CD4-positive, alpha-beta T cell treated with Interleukin-4 for 4 hours (primary cell): ENCODE measurements at places on chromosomes 4 and X.

GRCh38 chr4:37219242-37219641 lies 25.3 kb upstream of the NWD2 start:
- no peak for DNase-seq

GRCh38 chr4:111605111-111605510 lies 540.1 kb upstream of the FAM241A start:
- no peak for DNase-seq

DNA sequence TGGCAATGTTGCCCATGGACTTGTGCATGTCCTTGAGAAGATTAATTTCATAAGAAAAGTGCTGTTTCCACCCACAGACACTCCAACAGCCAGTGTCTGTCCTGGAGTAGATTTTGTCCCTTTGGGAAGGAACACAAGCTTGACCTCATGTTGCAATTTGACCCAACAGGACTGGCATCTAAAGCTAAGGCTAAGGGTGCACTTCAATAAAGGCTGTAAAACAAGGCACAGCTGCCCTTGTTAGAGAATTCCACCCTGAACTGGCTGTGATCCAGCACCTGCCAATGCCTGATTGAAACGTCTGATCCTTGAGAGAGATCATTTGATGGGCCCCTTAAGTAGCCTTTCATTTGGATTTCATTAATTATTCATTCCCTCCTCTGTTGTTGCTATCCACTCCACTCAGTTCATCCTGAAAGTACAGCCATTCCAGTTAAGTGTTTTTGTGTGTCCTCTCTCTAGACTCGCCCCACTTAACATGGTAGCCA lies 56.2 kb downstream of the CD99L2 start:
- DNase-seq: no peak

DNA sequence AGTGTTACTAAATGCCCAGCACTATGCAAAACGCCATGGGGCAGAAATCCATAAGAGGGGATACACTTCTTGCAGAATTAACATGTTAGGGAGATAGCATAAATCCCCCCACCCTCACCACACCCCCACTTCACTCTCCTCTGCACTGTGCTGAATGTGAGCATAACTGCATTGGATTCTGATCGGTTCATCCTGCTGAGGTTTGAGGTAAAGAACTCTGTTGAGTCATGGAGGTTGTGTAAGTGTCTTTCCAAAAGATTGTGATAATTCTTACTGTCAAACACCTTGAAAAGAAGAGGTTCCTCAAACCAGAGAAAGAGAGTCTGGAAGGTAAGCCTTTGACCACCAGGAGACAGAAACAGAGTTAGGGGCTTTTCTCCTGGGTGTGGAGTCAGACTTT lies 43.6 kb downstream of the RBM47 start:
- DNase-seq: no peak

DNA sequence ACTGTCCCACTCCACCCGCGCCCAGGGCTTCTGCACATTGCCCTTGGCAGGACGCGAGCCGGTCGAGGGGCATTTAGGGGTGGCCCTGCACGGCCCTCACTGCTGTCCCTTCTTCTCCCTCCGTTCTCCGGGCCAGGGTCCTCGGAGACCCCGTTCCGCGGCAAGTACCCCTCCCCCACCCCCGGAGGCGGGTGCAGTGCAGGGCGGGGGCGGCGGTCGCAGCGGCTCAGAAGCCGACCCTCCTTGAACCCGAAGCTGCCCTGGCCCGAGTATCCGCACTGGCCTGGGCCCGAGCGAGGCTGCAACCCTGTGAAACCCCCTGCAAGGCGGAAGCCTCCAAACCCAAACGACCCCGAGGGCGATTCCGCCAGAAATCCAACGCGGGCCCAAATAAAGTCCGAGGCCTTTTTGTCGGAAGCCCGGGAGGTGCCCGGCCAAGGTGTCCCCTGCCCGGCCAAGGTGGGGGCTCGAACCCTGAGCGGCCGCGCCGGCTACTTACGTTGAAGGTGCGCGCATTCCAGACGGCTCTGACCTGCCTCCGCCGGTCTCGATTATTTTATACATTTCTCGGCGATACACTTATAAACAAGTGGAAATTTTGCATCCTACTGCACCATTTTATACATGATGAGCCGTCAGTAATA lies 53.1 kb upstream of the TMEM33 start:
- DNase-seq: no peak

DNA sequence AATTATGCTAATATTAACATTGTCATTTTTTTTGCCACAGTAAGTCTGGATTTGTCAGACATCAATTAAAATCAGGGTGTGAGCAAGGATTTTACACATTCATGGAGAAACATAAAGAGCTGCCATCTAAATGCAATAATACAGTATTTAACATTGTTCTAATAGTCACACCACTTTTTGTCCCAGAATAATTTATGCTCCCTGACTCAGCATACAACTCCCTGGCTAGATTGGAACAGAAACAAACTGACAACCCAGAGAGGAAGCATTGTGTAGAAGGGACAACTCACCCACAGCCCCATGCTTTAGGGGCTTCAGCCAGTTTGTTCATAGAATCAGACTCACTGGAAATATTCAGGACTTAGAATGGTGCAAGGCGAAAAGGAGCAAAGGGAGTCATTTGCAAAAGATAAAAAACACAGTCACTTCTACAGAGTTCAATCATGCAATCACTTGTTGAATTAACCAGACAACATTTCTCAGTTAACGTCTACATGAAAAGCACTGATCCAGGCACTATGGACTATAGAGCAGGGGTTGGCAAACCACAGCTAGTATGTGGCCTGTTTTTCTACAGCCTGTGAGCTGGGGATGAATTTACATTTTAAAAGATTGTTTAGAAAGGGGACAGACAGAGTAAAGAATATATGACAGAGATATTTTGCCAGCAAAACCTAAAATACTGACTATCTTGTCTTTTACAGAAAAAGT lies 26.4 kb upstream of the SEC24B start:
- DNase-seq: no peak

- DNase-seq: no peak
Observed at GRCh38 chrX:40471965-40472648, 108.7 kb upstream of the ATP6AP2 start.

GRCh38 chrX:120302434-120302833 lies 8.8 kb downstream of the TMEM255A start:
- peak; percentile 60 for DNase-seq

DNA sequence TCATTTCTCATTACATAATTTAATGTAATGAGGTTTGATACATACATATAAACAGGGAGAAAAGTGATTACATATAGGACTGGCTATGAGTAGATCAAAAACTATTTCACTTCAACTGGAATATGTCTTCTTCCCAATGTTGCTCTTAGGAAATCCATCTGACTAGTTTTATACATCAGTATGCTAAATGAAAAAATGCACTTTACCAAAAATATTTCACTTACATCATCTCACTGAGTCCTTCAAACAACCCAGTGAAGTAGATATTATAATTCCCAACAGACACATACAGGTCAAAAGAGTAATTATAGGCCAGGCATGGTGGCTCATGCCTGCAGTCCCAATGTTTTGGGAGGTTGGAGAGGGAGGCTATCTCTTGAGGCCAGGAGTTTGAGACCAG lies 215.9 kb downstream of the MID1 start:
- DNase-seq: no peak

DNA sequence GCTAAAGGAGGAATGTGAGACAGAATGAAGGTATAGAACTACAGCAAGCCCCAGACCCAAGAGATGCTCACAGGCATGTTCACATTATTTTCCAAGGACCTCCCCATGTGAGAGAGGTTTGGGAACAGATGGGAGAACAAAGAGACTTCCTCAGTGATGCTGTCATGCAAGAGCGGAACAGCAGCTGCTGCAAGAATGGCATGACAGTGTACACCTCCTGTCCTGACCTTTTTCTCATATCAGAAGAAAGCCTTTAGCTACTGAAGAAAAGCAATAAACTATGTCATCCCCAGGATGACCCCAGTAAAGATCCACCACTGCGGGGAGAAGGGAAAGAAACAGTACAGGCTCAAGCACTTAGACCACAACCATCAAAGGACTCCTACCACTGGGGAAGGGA lies 7.2 kb downstream of the PRDM5 start:
- DNase-seq: no peak

- DNase-seq: no peak
Observed at GRCh38 chrX:27307546-27307945, 155.6 kb downstream of the PPP4R3C start.

DNA sequence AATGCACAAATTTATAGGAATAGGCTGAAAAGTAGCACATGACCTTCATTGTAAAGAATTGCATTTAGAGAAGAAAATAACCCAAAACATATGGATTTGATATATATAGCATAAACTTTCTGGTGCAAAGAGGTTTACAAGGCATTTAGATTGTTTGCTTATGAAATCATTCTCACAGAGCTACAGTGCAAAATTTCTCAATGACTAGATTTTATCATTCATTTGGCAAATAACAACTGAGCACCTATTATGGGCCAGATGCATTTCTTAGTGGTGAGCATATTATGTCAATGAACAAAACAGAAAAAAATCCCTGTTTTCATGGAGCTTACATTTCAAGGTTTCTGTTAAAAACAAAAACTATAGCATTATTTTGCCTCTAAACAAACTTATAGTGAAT lies 34.1 kb upstream of the TNIP3 start:
- no peak for DNase-seq

DNA sequence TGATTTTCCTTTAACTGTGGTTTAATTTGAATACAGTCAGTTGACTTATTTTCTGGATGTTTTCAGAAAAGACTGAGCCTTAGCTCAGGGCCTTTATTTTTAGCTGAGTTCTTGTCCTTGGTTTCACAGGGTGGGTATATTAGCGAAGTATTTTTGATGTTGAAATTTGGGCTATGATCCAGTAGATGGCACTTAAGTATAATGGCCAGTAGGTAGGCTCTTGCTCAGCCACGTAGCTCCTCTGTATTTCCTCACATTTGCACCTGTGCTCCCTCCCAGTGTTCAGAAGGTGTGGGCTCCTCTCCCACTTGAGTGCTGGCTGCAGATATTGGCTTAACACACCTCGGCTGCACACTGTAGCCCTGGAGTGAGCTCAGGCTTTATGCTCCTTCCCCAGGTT lies 549.9 kb upstream of the AMOT start:
- no peak for DNase-seq

- DNase-seq: no peak
Observed at GRCh38 chrX:51837451-51837850, 56.0 kb upstream of the MAGED1 start.

DNA sequence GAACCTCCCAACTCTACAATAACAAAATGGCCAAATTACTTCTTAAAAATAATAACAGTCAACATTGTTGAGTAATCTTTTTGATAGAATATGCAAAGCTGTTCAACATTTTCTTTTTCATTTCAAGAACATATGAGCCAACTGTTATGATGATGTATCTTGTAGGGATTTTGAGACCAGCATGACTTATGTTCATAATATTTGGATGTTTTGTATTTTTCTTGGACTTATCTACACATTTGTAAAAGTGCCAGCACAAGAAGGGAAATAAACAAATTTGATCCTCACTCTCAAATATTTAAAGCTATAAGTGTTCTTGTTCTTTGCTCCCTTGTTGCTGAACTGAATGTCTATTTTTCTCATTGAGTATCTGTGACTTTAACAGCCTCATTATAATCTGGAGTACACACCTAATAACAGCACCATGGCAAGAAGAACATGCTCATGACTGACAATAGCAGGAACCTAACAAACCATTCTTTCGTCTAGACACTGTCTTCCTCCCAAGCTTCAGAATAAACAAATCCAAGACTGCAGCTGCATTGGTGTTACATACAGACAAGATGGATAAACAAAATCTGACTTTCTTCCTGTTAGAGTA lies 1049.7 kb downstream of the FAT4 start:
- no peak for DNase-seq

GRCh38 chr4:148854203-148854602 lies 412.0 kb upstream of the NR3C2 start:
- no peak for DNase-seq

- no peak for DNase-seq
Observed at GRCh38 chrX:119721487-119721886, 28.5 kb upstream of the SEPTIN6 start.

- no peak for DNase-seq
Observed at GRCh38 chr4:14110407-14110806, 482.9 kb upstream of the BOD1L1 start.

- DNase-seq: no peak
Observed at GRCh38 chr4:113738251-113738650, 23.3 kb downstream of the CAMK2D start.

DNA sequence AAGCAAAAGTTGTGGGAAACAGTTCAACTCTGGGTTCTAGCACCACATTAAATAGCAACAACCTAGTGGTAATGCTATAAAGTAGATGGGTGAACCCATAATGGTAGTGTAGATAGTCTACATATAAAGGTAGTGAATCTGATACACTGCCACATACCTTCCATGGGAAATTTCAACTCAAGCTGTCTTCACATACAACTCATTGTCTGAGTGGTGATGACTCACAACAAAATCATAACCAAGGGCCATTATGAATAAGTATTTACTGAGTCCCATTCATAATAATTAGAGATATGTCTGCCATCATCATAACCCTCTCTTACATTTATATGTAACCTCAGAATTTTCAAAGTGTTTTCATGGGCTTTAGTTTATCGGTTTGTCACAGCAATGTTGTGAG lies 34.8 kb downstream of the EGF start:
- no peak for DNase-seq

GRCh38 chrX:67351411-67351810 lies 192.4 kb upstream of the AR start:
- DNase-seq: no peak

DNA sequence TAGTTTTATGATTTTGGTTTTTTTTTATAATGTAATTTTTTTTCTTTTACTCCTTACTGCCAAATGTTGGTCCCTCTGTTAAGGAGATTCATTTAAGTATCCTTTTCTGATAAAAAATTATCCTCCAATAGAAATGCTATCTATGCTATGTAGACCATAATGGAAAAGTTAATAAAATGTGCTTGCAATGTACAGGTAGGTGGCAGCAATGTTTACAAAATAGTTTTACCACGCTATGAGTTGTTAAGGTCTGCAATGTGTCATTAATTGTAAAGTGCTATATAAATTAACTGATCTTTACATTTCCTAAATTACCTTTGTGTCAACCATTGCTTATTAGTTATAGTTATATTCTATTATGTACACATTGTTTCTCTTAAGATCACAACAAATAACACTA lies 3.8 kb upstream of the CENPC start:
- DNase-seq: peak; percentile 54

DNA sequence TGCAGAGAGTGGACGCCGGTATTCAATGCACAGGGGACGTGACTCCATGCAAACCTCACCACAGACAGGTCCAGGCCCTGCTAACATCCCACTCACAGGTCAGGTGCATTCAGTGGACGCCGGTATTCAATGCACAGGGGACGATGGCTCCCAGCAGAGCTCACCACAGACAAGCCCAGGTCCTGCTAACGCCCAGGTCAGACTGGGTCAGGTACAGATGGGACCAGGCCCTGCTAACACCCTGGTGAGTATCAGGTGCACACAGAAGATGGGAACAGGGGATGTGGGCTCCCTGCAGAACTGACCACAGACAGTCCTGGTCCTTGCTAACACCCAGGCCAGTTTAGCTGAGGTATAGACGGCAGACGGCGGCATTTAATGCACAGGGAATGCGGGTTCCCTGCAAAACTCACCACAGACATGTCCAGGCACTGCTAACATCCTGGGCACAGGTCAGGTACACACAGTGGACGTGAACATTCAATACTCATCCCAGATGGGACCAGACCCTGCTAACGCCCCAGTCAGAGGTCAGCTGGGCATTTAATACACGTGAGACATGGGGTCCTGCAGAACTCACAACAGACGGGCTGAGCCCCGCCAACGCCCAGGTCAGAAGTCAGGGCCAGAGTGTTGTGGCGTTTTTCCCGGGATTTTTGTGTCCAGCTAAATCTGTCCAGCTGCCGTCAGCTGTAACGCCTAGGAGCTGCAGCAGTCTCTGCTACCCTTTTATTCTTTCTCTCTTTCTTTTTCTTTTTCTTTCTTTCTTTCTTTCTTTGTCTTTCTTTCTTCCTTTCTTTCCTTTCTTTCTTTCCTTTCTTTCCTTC lies 99.2 kb downstream of the SHOX start:
- no peak for DNase-seq
